NCI-H146 (cell line): ENCODE measurements at places on chromosomes 13 and 19.
A peak's percentile ranks its signal among the peaks of the same experiment; 100 is the strongest.

GRCh38 chr13:107554460-107554859, 660.9 kb downstream of the LIG4 start:
- DNase-seq = no peak

- no peak for DNase-seq
These were observed 24.9 kb upstream of the MEDAG start for GRCh38 chr13:30881191-30881651.

DNA sequence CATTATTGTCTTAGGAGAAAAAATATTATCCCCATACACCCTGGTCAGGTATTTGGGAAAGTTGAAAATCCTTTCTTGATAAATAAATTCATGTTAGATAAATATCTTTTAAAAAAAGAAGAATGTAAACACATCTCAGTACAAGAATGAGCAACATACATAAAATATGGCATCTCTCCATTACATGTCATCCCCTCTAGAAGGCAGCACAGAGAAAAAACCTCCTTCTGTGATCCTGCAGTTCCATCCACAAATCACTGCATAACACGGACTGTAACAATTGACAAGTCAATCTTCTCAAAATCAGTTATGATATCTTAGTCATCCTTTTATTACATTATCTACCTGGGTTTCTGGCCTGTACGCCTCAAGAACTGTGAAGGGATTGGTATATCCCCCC, 683.9 kb upstream of the KLHL1 start:
- DNase-seq = no peak

- DNase-seq = no peak
These were observed 8.0 kb downstream of the NPAS1 start for GRCh38 chr19:47027586-47028088.

DNA sequence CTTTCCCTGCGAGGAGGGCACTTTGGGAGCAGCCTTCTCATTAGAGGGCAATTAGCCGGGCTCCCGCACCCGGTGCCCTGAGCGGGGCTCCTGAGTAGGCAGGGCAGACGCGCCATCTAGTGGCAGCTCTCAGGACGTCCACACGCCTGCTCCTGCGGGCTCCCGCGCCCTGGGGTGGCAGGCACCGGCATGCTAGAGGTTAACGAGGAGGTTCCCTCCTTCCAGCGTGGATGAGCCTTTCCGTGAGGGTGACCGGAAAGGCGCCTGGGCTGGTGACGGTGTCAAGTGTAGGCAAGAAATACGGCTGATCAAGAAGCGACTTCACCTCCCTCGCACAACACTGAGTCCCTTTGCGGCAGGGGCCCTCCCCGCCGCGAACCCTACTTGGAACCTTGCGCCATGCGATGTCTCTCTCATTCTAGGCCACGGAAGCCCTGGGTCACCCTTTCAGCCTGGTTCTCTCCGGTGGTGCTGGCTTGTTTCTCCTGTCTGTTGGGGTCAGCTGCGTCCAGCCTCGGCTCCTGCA, 67.7 kb downstream of the ALOX5AP start:
- DNase-seq = peak; percentile 61

DNA sequence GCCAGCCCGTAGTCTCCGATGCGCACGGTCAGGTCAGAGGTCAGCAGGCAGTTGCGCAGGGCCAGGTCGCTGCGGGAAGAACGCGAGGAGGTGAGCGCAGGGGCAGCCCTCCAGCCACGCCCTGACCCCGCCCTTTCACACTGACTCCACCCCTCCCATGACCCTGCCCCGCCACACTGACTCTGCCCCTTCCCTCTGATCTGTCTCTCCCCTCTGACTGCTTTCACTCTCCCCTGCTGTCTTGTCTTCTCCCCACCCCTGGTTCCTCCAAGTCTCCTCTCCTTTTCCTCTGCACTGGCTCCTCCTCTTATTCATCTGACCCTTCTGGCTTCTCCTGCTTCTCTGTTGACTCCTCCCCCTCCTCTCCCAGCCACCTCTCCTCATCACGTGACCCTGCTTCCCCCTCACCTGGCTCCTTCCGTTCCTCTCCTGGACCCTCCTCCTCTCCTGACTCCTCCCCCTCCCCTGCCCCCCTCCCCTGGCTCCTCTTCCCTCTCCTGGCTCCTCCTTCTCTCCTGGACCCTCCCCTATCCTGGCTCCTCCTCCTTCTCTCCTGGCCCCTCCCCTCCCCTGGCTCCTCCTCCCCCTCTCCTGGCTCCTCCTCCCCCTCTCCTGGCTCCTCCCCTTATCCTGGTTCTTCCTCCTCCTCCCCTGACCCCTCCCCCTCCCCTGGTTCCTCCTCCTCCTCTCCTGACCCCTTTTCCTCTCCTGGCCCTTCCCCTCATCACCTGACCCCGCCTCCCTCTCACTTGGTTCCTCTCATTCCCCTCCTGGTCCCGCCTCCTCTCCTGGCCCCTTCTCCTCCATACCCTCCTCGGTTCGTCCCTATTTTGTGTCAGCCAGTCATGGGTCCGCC, 9.9 kb downstream of the LMTK3 start:
- peak; percentile 98 for DNase-seq

GRCh38 chr19:10631874-10632273, 6.5 kb downstream of the SLC44A2 start:
- DNase-seq = no peak

- DNase-seq = no peak
These were observed 370.4 kb downstream of the PCDH20 start for GRCh38 chr13:61045251-61045650.

- no peak for DNase-seq
These were observed 18.9 kb downstream of the ESD start for GRCh38 chr13:46778095-46778494.

- DNase-seq = no peak
These were observed 84.4 kb downstream of the DNAJC15 start for GRCh38 chr13:43107780-43108179.

GRCh38 chr19:50428772-50429463, 3.8 kb upstream of the MYBPC2 start:
- no peak for DNase-seq

GRCh38 chr19:40517248-40517647, 50.4 kb downstream of the SPTBN4 start:
- no peak for DNase-seq

GRCh38 chr13:56039992-56040391, 1100.7 kb upstream of the PRR20A start:
- no peak for DNase-seq

- DNase-seq = no peak
These were observed 250.9 kb downstream of the LIG4 start for GRCh38 chr13:107964395-107964794.

GRCh38 chr13:45364876-45365557, 24.0 kb upstream of the TPT1 start:
- DNase-seq = no peak

DNA sequence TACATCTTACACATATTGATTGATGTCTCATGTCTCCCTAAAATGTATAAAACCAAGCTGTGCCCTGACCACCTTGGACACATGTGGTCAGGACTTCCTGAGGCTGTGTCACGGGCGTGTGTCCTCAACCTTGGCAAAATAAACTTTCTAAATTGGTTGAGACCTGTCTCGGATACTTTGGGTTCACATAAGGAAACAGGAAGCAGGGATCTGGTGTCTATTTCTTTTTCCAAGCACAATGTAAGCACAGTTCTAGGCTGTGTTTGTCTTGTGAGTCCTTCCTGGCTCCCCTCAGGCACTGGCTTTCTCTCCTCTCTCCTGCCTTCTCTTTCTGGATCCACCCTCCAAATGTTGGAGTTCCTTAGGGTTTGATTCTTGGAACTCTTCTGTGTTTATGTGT, 27.6 kb upstream of the TPT1 start:
- DNase-seq = no peak

DNA sequence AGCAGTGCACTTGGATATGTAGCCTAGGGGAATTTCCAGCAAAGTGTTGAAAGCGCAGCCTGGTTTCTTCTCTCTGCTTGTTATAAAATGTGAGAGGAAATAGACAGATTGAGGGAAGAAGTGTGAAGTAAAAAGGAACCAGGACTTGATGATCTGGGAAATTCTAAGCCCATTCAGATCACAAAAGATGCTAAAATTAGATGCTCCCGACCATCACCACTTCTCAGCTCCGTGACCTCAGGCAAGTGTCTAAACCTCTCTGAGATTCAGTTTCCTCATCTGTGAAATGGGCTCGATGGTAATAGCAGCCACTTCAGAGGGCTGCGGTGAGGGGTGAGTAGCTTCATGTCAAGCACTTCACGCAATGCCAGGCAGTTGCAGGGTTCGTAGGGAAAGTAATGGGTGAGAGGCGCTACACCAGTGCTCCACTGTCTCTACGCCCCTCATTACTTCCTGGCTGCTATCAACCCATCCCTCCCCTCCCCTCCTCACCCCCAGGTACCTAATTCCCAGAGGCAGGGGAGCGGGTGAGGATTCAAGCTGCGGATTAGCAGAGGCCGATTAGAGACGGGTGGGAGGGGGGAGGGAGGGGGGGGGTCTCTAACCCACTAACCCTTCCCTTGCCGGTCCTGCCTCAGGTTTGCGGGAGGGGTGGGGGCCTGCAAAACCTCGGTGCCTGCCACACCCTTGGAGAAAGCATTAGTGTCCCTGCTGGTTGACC, 9.0 kb upstream of the NFIC start:
- no peak for DNase-seq

DNA sequence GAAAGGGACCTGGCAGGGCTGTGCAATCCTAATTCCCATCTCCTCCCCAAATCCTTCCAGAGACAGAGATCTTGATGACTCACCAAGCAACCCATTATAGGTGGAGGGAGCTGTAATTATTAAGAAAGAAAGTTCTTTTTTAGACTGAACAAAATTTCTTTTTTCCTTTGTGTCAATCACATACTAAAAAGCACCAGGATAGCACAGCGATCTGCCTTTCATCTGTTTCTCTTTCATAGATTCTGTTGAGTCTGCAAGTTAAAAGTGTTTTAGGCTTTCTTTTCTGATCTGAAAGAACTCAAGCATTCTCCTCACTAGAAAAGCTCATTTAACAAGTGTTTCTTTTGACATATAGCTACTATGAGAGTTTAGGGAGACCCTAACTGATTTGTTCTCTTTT, 222.8 kb downstream of the DCT start:
- DNase-seq = no peak

DNA sequence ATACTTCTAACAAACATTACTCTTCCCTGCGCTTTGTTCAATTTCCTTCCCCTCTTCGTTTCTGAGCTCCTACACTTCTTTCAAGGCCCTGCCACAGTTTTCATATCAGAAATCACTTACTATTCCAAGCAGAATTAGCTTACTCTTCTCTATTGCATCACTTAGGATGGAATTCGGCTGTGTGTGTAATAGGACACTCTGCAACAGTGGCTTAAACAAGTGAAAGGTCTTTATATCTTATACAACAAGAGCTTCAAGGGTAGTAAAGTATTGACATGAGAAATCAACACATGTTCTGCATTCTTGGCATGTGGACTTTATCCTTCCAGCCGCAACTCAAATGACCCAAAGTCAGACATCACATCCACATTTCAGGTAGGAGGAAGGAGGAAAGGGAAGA, 279.6 kb downstream of the PCDH20 start:
- no peak for DNase-seq

DNA sequence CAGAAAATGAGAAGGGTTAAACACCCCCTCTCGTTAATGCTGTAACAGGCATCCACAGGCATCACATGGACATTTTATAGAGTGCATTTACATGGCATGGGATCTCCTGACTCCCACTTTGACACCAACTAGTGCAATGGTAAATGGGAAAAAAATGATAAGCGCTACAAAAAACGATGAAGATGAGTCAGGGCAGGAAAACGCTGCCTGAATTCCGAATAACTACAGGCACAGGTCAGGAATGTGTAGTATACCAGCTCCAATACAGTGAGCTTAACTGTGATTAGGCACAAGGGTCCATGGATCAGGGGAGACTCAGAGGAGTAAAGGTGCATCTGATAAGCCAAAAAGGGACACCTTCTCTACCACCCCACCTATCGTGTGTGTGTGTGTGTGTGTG, 223.6 kb downstream of the FOXO1 start:
- DNase-seq = no peak

DNA sequence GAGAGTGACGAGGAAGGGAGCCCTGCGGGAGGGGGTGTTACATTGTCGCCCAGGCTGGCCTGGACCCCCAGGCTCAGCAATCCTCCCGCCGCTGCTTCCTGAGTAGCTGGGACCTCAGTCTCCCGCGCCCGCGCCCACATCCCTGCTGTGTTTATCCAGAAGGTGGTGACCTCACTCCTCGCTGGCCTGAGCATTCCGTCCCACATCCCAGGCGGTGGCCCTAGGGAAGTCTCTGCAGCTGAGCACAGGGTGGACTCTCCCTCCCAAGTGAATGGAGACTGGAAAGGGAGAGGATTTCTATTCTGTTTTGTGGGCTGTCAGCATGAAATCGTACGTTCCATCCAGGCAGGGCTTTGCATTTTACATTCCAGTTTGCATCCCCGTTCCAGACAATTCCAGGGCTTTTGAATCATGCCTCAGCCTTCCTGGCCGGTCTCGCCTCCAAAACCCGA, 401 bp upstream of the ZNF765 start:
- DNase-seq = peak; percentile 84

- DNase-seq = no peak
These were observed 77.2 kb downstream of the TBC1D4 start for GRCh38 chr13:75404726-75405125.

DNA sequence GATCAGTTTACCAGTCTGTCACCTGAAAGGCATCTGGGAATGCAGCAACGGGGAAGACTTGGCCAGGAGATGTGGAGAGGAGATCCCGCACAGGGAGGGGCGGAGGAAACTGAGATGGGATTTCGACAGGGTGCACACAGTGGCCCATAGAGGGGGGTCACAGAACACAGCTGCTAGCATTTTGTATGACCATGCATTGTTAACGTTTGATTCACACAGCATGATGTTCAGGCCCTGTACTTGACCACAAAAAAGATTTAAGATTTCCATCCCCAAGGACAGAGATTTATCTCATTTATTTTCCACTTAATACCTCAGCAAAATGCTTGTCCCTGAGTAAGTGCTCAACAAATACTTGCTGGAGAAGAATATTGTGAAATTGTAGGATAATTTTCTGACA, 63.2 kb downstream of the RAB20 start:
- no peak for DNase-seq

DNA sequence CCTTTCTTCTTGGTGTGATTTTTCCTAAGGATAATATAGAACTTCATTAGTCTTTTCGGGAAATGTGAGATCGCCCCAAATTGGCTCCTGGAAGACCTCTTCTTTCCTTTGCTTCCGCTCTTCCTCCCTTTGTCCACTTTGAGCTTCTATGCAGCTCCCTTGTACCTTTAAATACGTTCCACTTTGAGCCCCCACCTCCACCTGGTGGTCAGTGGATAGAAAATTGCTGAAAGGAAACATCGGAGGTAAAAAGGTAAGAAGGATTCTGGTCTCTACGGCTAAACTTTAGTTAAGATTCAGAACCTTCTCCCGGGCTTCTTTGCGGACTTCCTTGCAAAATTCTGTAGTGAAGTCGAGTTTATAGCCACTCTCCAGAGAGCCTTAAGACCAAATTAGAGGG, 55.0 kb upstream of the TM9SF2 start:
- DNase-seq = peak; percentile 32

- DNase-seq = no peak
These were observed 5.5 kb upstream of the CCNE1 start for GRCh38 chr19:29806098-29806866.

DNA sequence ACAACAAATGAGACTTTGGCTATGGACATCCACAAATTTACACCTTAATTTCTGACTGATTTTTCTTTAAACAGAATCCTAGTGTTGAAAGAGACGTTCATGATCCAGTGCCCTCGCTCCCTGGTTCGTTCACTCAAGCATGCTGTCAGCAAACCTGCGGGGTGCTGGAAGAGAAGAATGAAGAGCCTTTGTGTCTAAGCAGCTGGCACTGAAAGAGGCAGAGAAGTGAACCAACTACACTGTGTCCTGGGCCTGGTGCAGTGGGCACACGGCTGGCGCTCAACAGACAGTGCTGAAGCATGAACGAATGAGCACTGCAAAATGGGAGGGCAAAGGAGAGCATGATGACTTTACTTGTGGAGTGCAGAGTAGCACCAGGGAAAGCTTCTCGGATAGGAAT, 46.8 kb downstream of the MIPEP start:
- no peak for DNase-seq

- no peak for DNase-seq
These were observed 45.7 kb downstream of the ZC3H13 start for GRCh38 chr13:46006688-46007452.
